Endothelial cell (in vitro differentiated cells): ENCODE measurements at places on chromosomes 1 and 21. TPM values are rescaled to one million over a fixed set of nuclear protein-coding genes. Genes with fewer than 3 reads are reported as not detected.

Gene S100A7
- total RNA-seq: not detected

DNA sequence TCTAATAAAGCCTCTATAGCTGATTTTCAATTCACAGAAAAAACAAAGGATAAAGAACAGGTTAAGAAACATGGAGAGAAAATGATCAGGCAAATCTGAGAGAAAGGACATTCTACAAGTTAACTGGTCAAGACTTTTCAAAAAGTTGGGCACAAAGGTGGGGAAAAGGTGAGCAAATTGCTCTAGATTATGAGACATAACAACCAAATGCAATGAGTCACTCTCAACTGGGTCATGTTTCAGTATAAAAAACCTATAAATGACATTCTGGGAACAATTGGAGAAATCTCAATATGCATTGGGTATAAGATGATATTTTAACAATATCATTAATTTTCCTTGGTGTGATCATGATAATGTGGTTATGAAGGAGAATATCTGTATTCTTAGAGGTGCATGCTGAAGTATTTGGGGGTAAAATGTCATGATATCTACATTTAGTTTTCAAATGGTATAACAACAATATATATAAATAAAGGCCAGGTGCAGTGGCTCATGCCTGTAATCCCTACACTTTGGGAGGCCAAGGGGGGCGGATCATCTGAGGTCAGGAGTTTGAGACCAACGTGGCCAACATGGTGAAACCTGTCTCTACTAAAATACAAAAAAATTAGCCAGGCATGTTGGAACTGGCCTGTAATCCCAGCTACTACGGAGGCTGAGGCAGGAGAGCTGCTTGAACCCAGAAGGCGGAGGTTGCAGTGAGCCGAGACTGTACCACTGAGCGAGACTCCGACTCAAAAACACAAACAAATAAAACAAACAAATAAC lies 27.0 kb downstream of the ANKRD13C start:
- H3K27me3 ChIP-seq: no peaks in the 10 kb centered on the region
- H3K27ac ChIP-seq: no peak overlapping the region
- H3K4me1 ChIP-seq: no peaks in the 10 kb centered on the region
- H3K36me3 ChIP-seq: no peaks in the 10 kb centered on the region
- no peak for DNase-seq
- no peak overlapping the region for H3K4me3 ChIP-seq

DNA sequence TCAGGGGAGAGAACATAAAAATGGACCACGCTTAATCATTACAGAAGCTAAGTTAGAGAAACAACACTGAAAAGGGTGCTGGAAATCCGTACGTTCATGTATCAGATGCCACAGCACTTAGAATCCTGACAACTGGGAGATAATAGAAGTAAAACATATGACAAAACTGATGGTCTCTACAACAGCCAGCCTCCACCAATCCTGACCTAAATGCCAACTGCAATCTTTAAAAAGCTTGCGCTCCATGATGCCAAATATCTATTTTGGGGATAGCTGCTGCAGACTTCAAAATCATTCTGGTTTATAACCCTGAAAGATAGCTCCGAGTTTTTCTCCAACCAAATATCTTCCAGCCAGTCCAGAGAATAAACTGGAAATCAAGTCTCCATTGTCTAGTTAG lies 178.3 kb downstream of the RERE start:
- H3K27me3 ChIP-seq: no peaks in the 10 kb centered on the region
- no peak overlapping the region for H3K27ac ChIP-seq
- no peaks in the 10 kb centered on the region for H3K4me1 ChIP-seq
- no peaks in the 10 kb centered on the region for H3K36me3 ChIP-seq

DNA sequence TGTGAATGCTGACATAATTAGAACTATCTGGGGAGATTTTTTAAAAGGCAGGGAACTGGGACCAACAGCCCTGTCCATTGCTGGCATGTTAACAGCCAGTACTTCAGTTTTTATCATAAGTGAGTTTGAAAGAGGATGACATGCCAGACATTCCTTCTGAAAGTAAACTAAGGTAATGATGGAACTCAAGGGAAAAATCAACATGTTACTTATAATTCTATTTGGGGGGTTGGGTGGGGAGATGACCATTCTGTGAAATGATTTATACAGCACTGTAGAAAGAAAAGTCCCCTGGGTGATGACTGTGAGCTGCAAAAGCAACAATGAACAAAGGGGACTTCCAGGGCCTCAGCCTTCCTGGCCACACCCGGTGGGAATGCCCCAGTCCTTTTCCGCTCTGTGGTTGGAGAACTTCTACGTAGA lies 5.4 kb upstream of the LAMC2 start:
- no peaks in the 10 kb centered on the region for H3K36me3 ChIP-seq
- peak overlapping the region; percentile 68 for H3K27ac ChIP-seq
- H3K27me3 ChIP-seq: no peaks in the 10 kb centered on the region
- no peak overlapping the region for H3K4me3 ChIP-seq
- H3K4me1 ChIP-seq: peaks cover 8% of the 10 kb centered on the region

- H3K27ac ChIP-seq: peak overlapping the region; percentile 99
- peaks cover 15% of the 10 kb centered on the region for H3K27me3 ChIP-seq
- peaks cover 20% of the 10 kb centered on the region for H3K36me3 ChIP-seq
- no peak for DNase-seq
- H3K4me1 ChIP-seq: peaks cover 36% of the 10 kb centered on the region
- peak overlapping the region; percentile 99 for H3K4me3 ChIP-seq
Measured at GRCh38 chr1:154220970-154221277, 169 bp downstream of the UBAP2L start.
